ENCODE measurements at places on chromosomes 12 and 14.
A peak's percentile ranks its signal among the peaks of the same experiment; 100 is the strongest.

- DNase-seq: no peak
Measured at GRCh38 chr14:81480741-81481140, 52.9 kb downstream of the SEL1L start.

GRCh38 chr12:120445911-120446843 is at the start of the genes GATC and TRIAP1:
TSS of gene GATC (plus strand) at chr12:120446444. CDS start at chr12:120446481, 37 bp downstream.
TSS of gene TRIAP1 (minus strand) at chr12:120446384. CDS start at chr12:120446372, 12 bp downstream.
- DNase-seq: peak; percentile 88

GRCh38 chr12:52122904-52123303 is 43.4 kb downstream of the SMIM41 start:
- DNase-seq: no peak

GRCh38 chr14:21258005-21258888 is 11.0 kb downstream of the HNRNPC start:
- DNase-seq: no peak

- DNase-seq: no peak
Measured at GRCh38 chr14:32934073-32934880, 4.4 kb upstream of the NPAS3 start.
